ENCODE measurements at places on chromosomes 7 and 10. TPM values are rescaled to one million over a fixed set of nuclear protein-coding genes. Genes with fewer than 3 reads are reported as not detected.

- DNase-seq: no peak
Measured at GRCh38 chr7:82617156-82617555, 173.6 kb upstream of the CACNA2D1 start.

SUMF2 gene
- total RNA-seq: 128 TPM

SFXN2 gene
- 23.6 TPM for total RNA-seq

- peak; percentile 22 for DNase-seq
Measured at GRCh38 chr10:3057946-3058345, 9.4 kb upstream of the PFKP start.

DNA sequence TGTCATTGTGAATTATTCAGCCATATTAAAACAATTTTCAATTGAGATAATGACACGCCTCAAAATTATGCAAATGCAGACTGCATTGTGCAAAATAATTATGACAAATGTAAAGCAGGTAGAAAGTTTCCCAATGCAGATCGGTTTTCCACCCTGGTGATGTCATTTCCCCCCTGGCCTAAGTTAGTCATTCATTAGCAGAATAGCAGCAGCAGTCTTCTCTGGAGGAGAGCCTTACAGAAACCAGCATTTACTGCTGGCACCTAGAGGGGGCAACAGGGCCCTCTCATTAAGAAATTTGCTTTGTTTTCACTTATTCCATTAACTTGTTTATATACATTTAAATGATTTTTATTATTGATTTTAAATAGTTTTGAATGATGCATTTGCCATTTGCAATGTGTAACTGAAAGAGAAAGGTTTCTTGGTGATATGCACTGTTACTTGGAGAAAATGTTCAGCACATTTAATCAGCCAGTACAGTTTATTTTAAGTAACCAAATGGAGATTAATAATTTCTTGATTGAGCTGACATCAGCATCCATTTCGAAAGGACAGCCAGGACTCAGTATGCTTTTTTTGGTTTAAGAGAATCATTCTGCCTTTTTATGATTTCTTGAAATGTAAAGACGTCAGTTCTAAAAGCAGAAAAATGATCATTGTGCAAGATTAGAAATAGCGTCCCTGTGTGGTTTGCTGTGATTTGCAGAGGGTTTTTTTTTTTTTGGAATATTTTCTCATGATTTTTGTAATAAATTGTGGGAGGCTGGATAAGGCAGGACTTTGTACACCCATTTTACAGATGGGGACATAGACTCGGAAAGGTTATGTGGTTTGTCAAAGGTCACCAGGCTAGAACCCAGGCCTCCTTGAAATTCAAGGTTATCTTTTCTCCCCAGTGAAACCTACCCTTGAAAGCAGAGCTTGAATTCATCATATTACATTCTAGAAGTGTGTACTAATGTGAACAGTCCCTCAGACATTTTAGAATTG is 3.5 kb downstream of the ARID5B start:
- peak; percentile 36 for DNase-seq

GRCh38 chr10:28354511-28354910 is 51.6 kb upstream of the MPP7 start:
- no peak for DNase-seq

- DNase-seq: no peak
Measured at GRCh38 chr7:45146531-45147379, 10.8 kb upstream of the RAMP3 start.

NRG3 gene
- not detected for total RNA-seq

DNA sequence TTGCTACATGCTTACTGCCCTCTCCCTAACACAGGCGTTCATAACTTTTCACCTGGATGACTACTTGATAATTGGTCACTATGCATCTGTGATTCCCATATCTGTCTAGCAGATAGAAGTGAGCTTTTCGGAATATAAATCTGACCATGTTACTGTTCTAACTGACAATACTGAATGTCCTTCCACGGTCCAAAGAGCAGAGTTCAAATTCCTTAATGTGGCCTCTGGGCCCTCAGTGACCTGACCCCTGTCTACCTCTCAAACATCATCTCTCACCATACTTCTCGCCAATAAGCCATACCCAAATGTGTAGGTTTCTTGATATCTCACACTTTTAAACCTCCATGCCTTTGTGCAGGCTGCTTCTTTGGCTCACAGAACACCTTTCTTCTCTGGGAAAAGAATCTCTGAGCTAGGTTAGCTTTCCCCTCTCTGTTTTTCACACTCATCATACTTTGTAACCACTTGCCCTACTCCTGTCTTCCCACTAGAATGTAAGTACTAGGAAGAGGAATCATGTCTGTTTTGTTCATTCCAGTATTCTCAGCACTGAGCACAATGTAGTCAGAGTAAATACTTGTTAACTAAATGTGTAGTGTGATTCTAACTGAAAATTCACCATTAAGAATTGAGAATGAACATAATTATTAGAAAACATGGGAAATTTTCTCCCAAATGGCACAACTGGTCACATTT is 39.2 kb upstream of the LRRC17 start:
- DNase-seq: no peak

DNA sequence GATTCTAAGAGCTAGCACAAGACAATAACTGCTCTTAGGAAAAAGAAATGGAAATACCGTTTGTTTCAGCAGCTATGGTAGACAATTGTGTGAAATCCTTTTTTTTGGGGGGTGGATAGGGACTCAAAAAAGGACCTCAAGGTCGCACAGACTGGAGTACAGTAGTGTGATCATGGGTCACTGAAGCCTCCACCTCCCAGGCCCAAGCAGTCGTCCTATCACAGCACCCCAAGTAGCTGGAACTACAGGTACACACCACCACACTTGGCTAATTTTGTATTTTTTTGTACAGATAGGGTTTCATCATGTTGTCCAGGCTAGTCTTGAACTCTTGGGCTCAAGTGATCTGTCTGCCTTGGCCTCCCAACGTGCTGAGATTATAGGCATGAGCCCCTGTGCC is 33.9 kb downstream of the KMT2E start:
- no peak for DNase-seq

- peak; percentile 37 for DNase-seq
Measured at GRCh38 chr10:33333260-33334101, 986 bp downstream of the NRP1 start.

CPVL gene
- not detected for total RNA-seq

ZNF804B gene
- not detected for total RNA-seq

DNA sequence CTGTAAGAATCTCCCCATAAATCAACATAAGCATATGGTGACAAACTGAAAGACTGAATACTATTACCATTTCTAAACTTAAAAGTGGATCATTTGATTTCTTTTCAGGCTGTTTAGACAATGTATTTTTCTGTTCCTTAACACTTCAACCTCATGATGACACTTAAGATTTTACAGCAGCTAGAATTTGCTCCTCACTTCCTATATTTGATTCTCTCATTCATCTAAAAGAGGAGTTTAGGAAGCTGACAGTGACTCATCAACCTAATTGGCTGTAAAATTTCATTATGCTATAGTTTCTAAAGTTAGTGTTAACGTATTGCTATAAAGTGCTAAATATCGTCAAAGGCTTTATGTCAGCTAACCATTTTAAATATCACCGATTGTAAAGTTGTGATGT is 478.7 kb downstream of the GRM8 start:
- no peak for DNase-seq

TACC2 gene
- total RNA-seq: not detected

- no peak for DNase-seq
Measured at GRCh38 chr7:133349101-133349500, 96.2 kb downstream of the EXOC4 start.

GRCh38 chr7:29288181-29289091 is 93.9 kb downstream of the CHN2 start:
- DNase-seq: no peak

DNA sequence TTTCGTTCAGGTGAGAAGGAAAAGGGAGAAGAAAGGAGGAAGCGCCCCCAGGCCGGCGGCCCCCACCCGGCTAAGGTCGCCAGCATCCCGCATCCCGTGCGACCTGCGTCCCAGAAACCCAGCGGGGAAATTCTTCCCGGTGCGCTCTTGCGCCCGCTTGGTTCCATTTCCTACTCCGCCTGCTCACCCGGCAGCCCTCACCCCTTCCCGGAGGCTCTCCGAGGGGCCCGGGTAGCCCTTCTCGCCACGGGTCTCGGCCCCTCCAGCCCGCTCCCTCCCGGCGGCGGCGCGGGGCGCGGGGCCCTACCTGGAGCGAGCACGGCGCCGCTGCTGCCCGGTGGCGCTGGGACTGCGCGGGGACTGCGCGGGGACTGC is at the start of gene PRKCQ:
PRKCQ (minus strand) TSS at position 373 of the 375 bp plus-strand sequence. CDS start 65,141 bp downstream, outside the sequence.
- DNase-seq: no peak

- DNase-seq: no peak
Measured at GRCh38 chr7:85185424-85186082, 1.3 kb downstream of the SEMA3D start.

DNA sequence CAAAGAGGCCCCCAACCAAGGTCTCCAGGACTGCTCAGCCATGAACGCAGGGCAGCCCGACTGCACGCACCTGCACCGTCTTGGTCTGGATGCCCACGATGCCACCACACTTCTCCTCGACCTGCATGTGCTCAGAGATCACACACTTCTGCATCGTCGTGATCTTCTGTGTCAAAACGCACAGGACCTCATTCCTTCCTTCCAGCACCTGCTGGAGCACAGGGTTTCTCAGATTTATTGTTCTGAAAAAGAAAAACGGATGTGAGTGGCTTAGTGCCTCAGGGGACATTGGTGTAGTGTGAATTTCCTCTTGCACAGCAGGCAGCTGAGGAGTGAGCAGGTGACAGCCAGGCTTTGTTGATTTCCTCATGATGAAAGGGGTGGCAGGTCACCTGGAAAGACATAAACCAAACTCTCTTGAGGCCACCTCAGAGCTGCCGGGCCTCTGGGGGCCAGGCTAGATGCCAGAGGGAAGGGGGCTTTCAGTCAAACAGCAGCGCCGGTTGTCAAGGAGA is 38.2 kb downstream of the GSDME start:
- no peak for DNase-seq

DNA sequence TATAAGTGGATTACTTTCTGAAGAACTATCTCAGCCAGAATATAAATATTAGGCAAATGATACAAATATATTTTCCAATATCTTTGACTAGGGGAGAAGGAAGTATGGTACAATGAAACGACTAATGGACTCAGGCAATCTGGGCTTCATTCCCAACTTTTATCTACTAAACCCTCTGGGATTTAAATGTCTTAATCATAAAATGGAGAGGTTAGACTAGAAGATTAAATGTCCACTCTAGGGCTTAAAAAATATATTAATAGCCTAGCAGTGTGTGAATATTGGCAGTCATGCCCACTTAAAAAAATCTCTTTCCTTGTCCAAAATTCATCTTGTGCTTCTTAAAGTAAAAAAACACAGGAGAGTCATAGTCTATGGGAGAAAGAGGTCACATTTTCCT is 98.3 kb downstream of the CTTNBP2 start:
- DNase-seq: no peak

DNA sequence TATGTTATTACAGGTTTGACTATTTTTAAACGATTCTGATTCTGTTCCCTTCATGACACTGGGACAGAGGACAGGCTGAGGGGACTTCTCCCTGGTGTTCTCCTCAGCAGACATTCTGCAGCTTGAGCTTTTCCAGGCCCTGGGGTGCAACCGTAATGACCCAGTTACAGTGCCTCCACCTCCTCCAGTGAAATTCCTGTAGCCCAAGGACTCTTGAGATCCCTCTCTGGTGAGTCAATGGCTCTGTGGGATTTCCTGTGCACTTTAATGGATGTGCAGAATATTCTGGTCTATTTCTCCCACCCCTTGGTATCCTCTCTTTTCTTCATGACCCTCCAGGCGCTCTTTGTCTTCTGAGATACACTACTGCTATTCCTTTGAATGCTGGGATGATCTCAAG is 319.3 kb downstream of the INHBA start:
- DNase-seq: no peak

CPN1 gene
- not detected for total RNA-seq

DNA sequence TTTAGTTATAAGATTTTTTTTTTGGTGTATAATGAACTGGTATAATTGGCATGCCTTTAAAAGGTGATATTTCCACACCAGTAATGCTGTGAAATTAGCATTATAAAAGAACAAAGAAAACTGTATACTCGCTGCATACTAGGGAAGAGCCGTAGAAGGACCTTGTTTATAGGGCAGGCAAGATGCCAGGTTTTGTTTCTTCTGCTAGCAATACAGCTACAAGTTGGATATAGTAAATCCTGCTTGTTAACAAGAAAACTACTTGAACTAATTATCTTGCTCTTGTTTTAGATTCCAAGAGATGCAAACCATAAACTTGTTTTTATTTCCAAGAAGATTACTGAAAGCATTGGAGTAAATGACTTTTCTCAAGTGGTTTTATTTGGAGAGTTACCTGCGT is 1.9 kb downstream of the DNAH11 start:
- DNase-seq: no peak

GRCh38 chr10:31771331-31771831 is 157.2 kb downstream of the ARHGAP12 start:
- no peak for DNase-seq

CNTNAP2 gene
- total RNA-seq: not detected
